Left renal cortex interstitium (tissue), 4 donors: ENCODE measurements at places on chromosomes 5 and 9. TPM values are rescaled to one million over a fixed set of nuclear protein-coding genes. Genes with fewer than 3 reads are reported as not detected.

DNA sequence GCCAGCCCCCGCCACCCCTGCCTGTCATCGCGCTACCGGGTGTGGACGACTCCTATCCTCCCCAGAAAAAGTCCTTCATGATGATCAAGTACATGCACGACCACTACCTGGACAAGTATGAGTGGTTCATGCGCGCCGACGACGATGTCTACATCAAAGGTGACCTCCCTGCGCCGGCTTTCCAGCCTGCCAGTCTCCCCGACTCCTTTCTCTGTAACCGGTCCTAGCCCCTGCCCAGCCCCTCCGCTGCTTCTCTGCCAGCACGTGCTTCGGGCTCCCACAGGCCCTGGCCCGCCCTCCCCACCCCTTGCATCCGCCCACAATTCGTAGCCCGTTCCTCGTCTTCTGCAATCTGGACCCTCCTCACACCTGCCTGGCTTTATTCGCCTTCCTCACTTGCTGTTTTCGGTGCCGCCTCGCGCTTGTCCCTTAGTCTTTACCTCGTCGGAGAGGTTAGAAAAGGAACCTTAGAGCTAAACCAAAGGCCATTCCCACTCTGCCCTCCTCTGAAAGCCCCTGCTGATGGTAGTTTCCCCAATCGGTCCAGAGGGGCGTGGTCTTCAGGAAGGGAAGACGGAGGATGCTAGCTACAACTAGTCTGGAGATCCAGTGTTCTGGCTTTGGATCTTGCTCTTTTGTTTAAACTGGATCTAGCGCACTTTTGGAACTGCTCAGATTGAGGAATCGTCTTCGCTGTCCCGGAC lies 1.4 kb downstream of the CHSY3 start:
- DNase-seq = peak; percentile 19

GRCh38 chr5:73615085-73615484 lies 10.9 kb upstream of the ARHGEF28 start:
- no peak for DNase-seq

GRCh38 chr5:78591972-78592700 lies 56.4 kb downstream of the LHFPL2 start:
- no peak for DNase-seq

- DNase-seq = no peak
These were observed 70.9 kb downstream of the GAPVD1 start for GRCh38 chr9:125332527-125332926.

The TSSK1B gene
- polyA plus RNA-seq = 0.09 TPM

DNA sequence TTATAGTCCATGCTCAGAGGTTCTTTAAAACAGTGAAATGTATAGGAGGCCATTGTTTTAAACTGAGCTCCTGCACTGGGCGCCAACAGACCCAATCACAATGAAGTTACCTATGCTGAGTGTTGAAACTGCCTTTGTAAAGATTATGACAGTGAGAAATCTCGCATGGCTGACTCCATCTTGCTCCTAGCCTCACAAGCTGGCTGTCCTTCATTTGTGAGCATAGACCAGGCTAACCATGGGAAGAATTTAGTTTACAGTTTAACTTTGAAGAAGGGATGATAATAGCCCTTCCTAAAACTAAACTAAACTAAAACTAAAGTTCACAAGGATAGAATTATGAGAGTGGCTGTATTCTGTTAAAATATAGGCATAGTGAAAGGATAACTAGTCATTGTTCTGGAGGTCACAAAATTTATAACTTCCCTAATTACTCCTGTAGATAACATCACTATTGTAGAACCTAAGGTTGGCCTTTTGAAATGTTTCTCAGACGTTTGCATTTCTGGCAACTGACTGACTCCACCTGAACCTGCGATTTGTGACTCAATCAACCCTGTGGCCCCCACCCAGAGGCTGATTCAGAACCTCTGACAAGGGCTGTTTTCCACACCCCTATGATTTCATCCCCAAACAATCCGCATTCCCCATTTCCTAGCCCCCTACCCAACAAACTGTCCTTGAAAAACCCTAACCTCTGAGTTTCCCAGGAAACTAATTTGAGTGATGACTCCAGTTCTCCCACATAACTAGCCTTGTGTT lies 59.1 kb downstream of the HMHB1 start:
- DNase-seq = no peak

- no peak for DNase-seq
These were observed 55.2 kb upstream of the PSD2 start for GRCh38 chr5:139740138-139740991.

The SLC6A18 gene
- polyA plus RNA-seq = 1.2 TPM

GRCh38 chr5:110441035-110441434 lies 285.4 kb downstream of the TMEM232 start:
- no peak for DNase-seq

The SLC45A2 gene
- polyA plus RNA-seq = 0.82 TPM

The KCNV2 gene
- 0.19 TPM for polyA plus RNA-seq

- DNase-seq = no peak
These were observed 84.1 kb downstream of the PTPDC1 start for GRCh38 chr9:94168203-94169000.

DNA sequence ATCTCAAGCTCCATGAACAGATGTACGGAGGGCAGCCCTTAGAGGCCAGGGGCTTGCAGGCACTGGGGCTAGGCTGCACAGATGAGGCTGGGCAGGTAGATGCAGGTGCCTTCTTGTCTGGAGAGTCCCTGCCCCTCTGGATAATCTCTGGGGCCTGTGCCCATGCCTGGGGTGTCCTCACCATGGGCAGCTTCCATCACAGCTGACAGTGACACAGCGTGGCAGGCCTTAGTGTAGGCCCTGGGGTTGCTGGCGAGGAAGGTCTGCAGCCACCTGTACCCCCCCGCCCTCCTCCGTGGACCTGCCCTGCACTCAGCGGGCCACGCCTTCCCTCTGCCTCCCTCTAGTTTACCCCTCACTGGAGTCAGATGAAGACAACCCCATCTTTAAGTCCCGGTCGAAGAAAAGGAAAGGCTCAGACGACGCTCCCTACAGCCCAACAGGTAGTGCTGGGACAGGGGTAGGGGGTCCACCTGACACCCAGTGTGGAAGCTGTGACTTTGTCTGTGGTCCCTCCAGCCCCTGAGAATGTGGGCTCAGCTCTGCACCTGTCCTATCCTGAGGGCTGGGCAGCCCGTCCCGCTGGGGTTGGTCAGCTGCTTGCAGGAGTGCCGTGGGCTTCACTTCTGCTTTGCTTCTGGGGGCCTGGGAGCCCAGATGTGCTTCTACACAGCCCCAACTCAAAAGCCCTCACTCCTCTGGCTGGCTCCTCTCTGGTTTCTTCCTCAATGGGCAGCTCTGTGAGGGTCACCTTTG lies 98.4 kb downstream of the PHF2 start:
- DNase-seq = no peak

DNA sequence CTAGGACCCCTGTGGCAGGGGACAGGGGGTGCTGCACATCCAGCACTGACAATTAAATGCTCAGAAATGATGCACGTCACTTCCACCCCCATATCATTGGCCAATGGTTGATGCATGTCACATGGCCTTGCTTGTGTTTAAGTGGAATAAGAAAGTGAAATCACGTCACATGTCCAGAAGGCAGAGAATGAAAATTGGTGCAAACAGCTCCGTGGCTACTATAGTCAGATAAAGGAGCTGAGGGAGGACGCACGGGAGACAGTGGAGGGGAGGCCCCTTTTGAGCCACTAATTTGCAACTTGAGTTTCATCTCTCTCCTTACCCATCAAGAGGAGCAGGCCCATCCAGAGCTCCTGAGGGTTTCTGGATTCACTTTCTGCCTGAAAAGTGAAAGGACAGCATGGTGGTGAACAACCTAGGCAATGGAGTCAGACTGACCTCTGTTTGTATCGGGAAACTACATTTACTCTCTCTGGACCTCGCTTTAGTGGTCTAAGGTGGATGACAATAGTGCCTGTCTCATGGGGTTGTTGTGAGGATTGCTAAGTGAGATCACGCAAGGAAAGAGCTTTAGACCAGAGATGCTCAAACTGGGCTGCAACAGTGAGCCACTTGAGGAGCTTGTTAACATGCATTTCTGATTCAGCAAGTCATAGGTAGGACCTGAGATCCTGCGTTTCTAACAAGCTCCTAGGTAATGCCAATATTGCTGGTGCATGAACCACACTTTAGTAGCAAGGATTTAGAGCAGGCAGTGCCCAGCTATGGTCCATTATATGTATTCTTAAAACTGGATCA lies 133.9 kb upstream of the ADRA1B start:
- no peak for DNase-seq

The GAPVD1 gene
- 25.4 TPM for polyA plus RNA-seq

DNA sequence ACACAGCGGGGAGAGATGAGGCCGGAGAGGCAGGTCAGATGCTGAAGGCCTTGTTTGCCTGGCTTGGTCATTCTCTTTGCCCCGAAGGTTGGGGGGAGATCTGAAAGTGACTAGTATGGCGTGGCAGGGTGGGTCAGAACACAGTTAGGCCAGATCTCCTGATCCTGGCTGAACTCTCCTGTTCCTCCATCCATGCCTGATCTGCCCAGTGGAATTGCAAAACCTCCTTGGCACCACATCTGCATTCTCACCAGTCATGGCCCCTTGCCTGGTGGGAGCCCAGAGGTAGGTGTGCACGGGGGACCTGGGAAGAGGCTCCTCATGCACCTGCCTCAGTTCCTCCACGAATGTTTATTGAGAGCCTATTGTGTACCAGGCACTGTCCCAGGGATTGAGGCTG lies 23.2 kb downstream of the TEX53 start:
- no peak for DNase-seq

GRCh38 chr5:68924481-68925145 lies 169.2 kb upstream of the SLC30A5 start:
- no peak for DNase-seq

The PIP5KL1 gene
- 2.5 TPM for polyA plus RNA-seq

- no peak for DNase-seq
These were observed 86.3 kb upstream of the IRX1 start for GRCh38 chr5:3509290-3509689.
